ENCODE measurements at places on chromosomes 12 and 14. TPM values are rescaled to one million over a fixed set of nuclear protein-coding genes. Genes with fewer than 3 reads are reported as not detected.

Gene TAS2R10
- 0.50 TPM for total RNA-seq

Gene PIGH
- 12.7 TPM for total RNA-seq

Gene SLC38A4
- 1.8 TPM for total RNA-seq

Gene HRK
- under 0.01 TPM for total RNA-seq

Gene JPH4
- not detected for total RNA-seq

Gene PPP1R36
- 1.3 TPM for total RNA-seq

Gene RNF212B
- not detected for total RNA-seq

Gene ZNF26
- 9.4 TPM for total RNA-seq

Gene OTX2
- not detected for total RNA-seq

Gene MRPS35
- total RNA-seq = 52.5 TPM

DNA sequence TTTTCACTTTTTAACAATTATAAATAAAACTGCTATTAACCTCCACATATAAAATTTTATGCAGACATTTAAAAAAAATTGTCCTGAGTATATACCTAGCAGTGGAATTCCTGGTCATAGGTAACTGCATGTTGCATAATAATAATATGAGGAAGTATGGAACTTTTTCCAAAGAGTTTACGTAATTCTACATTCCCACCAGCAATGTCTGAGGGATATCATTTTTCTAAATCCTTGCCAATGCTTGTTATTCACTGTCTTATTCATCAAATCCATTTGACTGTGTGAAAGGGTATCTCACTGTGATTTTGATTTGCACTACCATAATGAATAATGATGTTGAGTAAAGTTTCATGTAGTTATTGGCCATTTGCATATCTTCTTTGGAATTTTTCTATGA lies 393.8 kb downstream of the LRFN5 start:
- DNase-seq = no peak
- H3K27me3 ChIP-seq = no peaks in the 10 kb centered on the region
- no peaks in the 10 kb centered on the region for H3K36me3 ChIP-seq
- no peaks in the 10 kb centered on the region for H3K4me1 ChIP-seq
- H3K27ac ChIP-seq = no peak overlapping the region

DNA sequence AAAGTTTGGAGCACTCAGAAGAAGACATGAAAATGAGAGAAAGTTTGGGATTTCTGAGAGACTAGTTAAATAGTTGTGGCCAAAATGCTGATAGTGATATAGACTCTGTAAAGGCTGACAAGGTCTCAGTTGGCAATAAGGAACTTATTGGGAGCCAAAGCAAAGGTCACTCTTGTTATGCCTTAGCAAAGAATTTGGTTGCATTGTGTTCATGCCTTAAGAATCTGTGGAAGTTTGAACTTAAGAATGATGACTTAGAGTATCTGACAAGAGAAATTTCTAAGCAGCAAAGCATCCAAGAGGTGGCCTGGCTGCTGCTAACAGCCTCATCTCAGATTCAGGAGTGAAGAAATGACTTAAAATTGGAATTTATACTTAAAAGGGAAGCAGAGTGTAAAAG lies 113.8 kb downstream of the PIK3C2G start:
- no peak overlapping the region for H3K27ac ChIP-seq
- H3K36me3 ChIP-seq = no peaks in the 10 kb centered on the region
- no peaks in the 10 kb centered on the region for H3K4me1 ChIP-seq
- H3K27me3 ChIP-seq = no peaks in the 10 kb centered on the region

GRCh38 chr14:104139460-104140212 lies 1.2 kb downstream of the KIF26A start:
- H3K36me3 ChIP-seq = no peaks in the 10 kb centered on the region
- H3K4me1 ChIP-seq = no peaks in the 10 kb centered on the region
- peaks cover 15% of the 10 kb centered on the region for H3K27me3 ChIP-seq
- no peak overlapping the region for H3K27ac ChIP-seq
- H3K4me3 ChIP-seq = peak overlapping the region; percentile 38

- H3K36me3 ChIP-seq = peaks cover 24% of the 10 kb centered on the region
- H3K27ac ChIP-seq = peak overlapping the region; percentile 83
- peaks cover 20% of the 10 kb centered on the region for H3K4me1 ChIP-seq
- no peak for DNase-seq
Observed at GRCh38 chr14:23070262-23071129, 13.2 kb upstream of the CDH24 start.

DNA sequence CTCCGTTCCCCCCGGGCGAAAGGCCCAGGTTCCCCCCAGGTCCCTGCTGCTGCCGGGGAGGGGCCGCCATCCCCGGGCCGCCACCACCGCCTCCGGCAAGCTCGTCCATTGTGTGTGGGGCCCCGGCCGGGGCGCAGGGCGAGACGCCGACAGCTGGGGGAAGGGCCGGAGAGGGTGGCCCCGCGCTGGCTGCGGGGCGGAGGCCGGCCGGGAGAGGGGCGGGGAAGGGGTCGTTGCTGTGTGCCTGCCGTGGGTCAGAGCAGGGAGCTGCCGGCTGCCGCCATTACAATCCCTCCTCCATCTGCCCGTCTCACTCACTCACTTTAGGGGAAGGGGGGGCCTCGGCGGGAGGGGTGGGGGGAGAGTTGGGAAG lies at the start of gene STRN3:
TSS of gene STRN3 (minus strand) at position 303 of the 373 bp plus-strand sequence. CDS start at position 109, 194 bp downstream.
- no peaks in the 10 kb centered on the region for H3K27me3 ChIP-seq

DNA sequence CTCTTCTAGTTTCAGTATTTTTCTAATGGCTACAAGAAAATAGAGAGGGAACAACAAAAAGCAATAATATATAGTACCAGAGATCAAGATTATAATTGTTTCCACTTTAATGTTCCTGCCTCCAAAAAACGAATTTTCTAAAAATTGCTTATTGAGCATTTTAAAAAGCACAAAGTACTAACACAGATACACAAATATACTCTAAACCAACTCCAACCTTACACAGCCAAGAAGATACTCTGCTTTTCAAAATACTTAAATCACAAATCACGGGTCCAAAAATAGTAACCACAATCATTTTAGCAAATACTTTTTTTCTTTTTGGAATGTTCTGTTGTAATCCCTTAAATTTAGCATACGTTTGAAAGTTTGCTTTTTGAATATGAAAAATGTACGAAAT lies 2.0 kb downstream of the YAF2 start:
- H3K4me1 ChIP-seq = peaks cover 11% of the 10 kb centered on the region
- H3K4me3 ChIP-seq = peak overlapping the region; percentile 10
- peak overlapping the region; percentile 31 for H3K27ac ChIP-seq
- no peaks in the 10 kb centered on the region for H3K36me3 ChIP-seq

- H3K4me3 ChIP-seq = no peak overlapping the region
- no peak overlapping the region for H3K27ac ChIP-seq
- no peaks in the 10 kb centered on the region for H3K36me3 ChIP-seq
- no peaks in the 10 kb centered on the region for H3K4me1 ChIP-seq
- peak; percentile 77 for DNase-seq
- H3K27me3 ChIP-seq = no peaks in the 10 kb centered on the region
Observed at GRCh38 chr14:60561845-60562746, 53.1 kb downstream of the SIX6 start.

DNA sequence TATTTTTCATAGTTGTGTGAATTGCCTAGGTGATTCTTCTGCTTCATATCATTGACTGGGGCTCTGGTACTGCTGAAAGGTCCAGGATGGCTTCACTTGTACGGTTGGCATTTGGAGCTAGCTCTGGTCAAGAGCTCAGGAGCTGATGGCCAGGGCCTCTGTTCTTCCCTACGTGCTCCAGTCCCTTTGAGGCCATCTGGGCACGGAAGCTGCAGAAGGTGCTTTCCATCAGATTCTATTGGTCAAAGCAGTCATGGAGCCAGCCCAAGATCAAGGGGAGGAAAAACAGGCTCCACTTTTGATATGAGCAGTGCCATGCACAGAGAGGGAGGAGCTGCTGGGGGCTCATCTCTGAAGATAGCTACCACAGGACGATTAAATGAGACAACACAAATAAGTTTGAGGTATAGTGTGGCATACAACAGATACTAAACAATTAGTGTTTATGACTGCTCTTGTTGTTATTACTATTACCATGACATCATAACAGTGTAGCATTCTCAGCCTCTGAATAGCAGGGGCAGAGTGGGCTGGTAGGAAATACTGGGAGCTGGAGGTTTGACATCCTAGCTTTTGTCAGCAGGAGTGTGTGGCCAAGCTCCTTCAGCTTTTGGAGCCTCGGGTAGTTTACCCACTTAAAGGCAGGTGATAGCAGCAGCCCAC lies 10.4 kb downstream of the KRT83 start:
- peaks cover 61% of the 10 kb centered on the region for H3K27me3 ChIP-seq
- peak; percentile 20 for DNase-seq
- H3K27ac ChIP-seq = no peak overlapping the region
- H3K36me3 ChIP-seq = no peaks in the 10 kb centered on the region

GRCh38 chr14:94945615-94946014 lies 175.7 kb upstream of the GSC start:
- no peak overlapping the region for H3K4me3 ChIP-seq
- H3K27ac ChIP-seq = no peak overlapping the region
- H3K27me3 ChIP-seq = no peaks in the 10 kb centered on the region
- no peak for DNase-seq

DNA sequence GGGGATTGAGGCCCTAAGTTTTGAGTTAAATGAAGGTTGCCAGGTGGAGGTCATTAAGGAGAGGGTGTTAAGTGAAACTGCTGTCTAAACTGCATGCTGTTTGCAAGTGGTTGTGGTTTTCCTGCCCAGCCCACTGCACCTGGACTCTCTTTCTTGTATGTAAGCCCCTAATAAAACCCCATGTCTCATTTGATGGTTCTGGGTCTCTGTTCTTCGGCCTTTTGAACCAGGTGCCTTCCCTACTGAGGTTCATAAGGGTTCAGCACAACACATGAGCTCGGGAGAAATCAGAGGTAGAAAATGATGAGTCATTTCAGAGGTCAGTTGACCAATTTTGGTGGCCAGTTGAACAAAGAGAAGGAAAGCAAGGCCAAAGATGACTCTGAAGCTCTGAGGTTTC lies 382.5 kb downstream of the RPS29 start:
- H3K4me1 ChIP-seq = no peaks in the 10 kb centered on the region
- H3K27me3 ChIP-seq = no peaks in the 10 kb centered on the region
- no peak overlapping the region for H3K4me3 ChIP-seq
- H3K27ac ChIP-seq = no peak overlapping the region
- DNase-seq = no peak

DNA sequence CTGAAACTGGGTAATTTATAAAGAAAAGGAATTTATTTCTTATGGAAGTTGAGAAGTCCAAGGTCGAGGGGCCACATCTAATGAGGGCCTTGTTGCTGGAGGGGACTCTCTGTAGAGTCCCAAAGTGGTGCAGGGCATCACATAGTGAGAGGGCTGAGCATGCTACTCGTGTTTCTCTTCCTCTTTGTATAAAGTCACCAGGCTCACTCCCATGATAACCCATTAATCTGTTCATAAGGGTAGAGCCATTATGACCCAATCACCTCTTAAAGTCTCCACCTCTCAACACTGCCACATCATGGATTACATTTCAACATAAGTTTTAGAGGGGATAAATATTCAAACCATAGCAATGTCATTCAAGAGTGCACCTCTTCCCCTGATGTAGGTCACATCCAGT lies 79.1 kb upstream of the ATP2B1 start:
- H3K27me3 ChIP-seq = no peaks in the 10 kb centered on the region
- DNase-seq = no peak
- no peak overlapping the region for H3K4me3 ChIP-seq
- H3K4me1 ChIP-seq = peaks cover 4% of the 10 kb centered on the region

GRCh38 chr14:87043667-87044200 lies 949.2 kb downstream of the GALC start:
- H3K27me3 ChIP-seq = no peaks in the 10 kb centered on the region
- H3K36me3 ChIP-seq = no peaks in the 10 kb centered on the region
- no peak for DNase-seq
- no peak overlapping the region for H3K27ac ChIP-seq
- H3K4me3 ChIP-seq = no peak overlapping the region
- H3K4me1 ChIP-seq = no peaks in the 10 kb centered on the region

- H3K27ac ChIP-seq = no peak overlapping the region
- no peaks in the 10 kb centered on the region for H3K36me3 ChIP-seq
- H3K4me1 ChIP-seq = no peaks in the 10 kb centered on the region
- H3K27me3 ChIP-seq = no peaks in the 10 kb centered on the region
- no peak for DNase-seq
Observed at GRCh38 chr14:42163136-42163535, 556.5 kb downstream of the LRFN5 start.

GRCh38 chr14:37559386-37559785 lies 35.7 kb downstream of the FOXA1 start:
- DNase-seq = no peak
- no peaks in the 10 kb centered on the region for H3K36me3 ChIP-seq
- H3K27ac ChIP-seq = no peak overlapping the region
- no peak overlapping the region for H3K4me3 ChIP-seq

GRCh38 chr14:102486513-102487203 lies 22.9 kb downstream of the ANKRD9 start:
- no peaks in the 10 kb centered on the region for H3K36me3 ChIP-seq
- H3K4me3 ChIP-seq = no peak overlapping the region
- H3K4me1 ChIP-seq = no peaks in the 10 kb centered on the region

GRCh38 chr12:53483979-53484377 lies 15.3 kb downstream of the MAP3K12 start:
- H3K27me3 ChIP-seq = no peaks in the 10 kb centered on the region
- DNase-seq = no peak
- peaks cover 24% of the 10 kb centered on the region for H3K4me1 ChIP-seq
- no peak overlapping the region for H3K27ac ChIP-seq
- peaks cover 47% of the 10 kb centered on the region for H3K36me3 ChIP-seq

DNA sequence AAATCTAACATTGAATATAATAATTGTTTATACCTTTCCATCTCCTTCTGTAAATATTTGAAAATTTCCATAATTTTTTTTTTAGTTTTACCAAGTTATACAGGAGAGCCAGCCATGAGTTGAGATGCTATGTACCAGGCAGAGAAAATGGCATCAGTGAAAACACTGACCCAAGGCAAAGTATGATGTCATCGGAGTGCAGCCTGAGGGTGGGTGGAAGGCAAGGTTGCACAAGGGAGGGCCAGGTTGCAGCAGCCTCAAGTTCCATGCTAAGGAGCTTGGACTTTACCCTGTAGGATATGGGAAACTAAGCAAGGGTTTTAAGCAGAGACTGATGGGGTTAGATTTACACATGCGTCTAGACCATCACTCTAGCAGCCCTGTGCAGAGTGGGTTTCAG lies 441.1 kb downstream of the BCAT1 start:
- H3K27ac ChIP-seq = no peak overlapping the region
- no peaks in the 10 kb centered on the region for H3K27me3 ChIP-seq
- H3K36me3 ChIP-seq = no peaks in the 10 kb centered on the region
- H3K4me3 ChIP-seq = no peak overlapping the region

DNA sequence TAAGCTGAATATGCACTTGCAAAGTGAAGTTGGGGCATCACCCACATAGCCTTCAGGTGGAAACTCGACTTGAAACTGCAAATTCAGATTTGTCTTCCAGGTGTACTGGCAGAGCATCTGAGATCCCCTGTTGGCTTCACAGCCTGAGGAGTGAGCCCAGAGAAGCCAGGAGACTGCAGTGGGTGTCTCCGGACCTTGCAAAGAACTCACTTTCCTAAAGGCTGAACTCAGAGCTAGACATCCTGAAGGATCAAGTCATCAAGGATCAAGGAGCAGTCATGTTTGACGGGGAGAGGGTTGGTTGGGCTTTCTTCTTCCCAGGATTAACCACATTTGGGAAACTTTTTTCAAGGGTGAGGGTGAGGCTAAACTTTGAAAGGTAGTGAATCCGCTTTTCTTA lies 9.1 kb upstream of the HOXC13 start:
- H3K36me3 ChIP-seq = no peaks in the 10 kb centered on the region
- H3K4me1 ChIP-seq = no peaks in the 10 kb centered on the region
- DNase-seq = no peak
- peaks cover 77% of the 10 kb centered on the region for H3K27me3 ChIP-seq
- no peak overlapping the region for H3K27ac ChIP-seq

All from fibroblast of lung (primary cell).